ENCODE measurements at places on chromosomes 12 and 14. TPM values are rescaled to one million over a fixed set of nuclear protein-coding genes. Genes with fewer than 3 reads are reported as not detected.
A peak's percentile ranks its signal among the peaks of the same experiment; 100 is the strongest.

DNA sequence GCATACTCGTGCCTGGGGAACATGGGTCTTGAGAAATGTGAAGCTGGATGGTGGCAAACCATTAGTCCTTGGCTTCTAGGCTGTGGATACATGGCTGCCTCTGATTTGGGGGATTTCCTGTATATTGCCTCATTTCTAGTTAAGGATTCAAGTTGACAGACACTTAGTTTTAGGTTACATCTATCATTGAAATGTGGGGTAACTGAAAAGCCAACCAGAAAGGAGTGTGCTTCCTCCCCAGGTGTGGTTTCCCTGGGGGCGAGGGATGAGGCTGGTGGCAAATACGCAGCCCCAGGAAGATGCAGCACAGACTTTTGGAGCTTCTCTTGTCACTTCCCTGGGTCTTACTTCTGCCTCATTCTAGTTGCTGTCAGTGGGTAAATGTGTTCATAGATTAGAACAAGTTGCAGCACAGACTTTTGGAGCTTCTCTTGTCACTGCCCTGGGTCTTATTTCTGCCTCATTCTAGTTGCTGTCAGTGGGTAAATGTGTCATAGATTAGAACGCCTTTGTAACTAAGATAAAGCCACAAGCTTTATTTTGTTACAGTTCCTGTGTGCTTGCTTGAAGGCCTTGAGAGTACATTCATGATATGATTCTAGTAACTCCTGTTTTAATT is 85.1 kb downstream of the BORCS5 start:
- no peak for DNase-seq

The LRP1-AS gene
- not detected for total RNA-seq

GRCh38 chr14:73258076-73258475 is 20.8 kb downstream of the PAPLN start:
- no peak for DNase-seq

The EGLN3 gene
- total RNA-seq = 12.3 TPM

GRCh38 chr12:13161172-13161571 is 35.4 kb upstream of the EMP1 start:
- DNase-seq = no peak

GRCh38 chr12:81627336-81628189 is 131.6 kb downstream of the PPFIA2 start:
- no peak for DNase-seq

GRCh38 chr12:110619534-110619953 is 5.6 kb downstream of the TCTN1 start:
- DNase-seq = no peak

DNA sequence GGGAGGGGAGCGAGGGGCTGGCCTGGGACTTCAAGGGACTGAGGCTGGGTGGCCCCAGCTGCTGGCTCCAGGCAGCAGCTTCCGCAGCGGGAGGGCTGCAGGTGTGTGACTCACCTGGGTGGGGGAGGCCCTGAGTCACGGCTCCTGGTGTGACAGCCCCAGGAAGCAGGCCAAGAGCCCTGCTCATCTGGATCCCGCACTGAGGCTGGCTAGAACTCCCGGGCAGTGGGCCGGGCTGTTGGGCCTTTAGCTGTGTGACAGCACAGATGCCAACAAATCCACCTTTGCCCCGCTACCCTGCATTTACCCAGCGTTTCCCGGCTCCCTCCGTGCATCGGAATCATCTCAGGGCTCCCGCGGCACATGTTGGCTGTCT is 180.0 kb upstream of the PRMT8 start:
- DNase-seq = peak; percentile 62

GRCh38 chr12:49295082-49295936 is at the start of gene PRPH:
PRPH (plus strand) TSS chr12:49295147; CDS start chr12:49295201, 54 bp downstream.
- DNase-seq = peak; percentile 78

GRCh38 chr12:79858518-79858917 is 76.4 kb downstream of the PPP1R12A start:
- no peak for DNase-seq

The GPR162 gene
- 5.4 TPM for total RNA-seq

DNA sequence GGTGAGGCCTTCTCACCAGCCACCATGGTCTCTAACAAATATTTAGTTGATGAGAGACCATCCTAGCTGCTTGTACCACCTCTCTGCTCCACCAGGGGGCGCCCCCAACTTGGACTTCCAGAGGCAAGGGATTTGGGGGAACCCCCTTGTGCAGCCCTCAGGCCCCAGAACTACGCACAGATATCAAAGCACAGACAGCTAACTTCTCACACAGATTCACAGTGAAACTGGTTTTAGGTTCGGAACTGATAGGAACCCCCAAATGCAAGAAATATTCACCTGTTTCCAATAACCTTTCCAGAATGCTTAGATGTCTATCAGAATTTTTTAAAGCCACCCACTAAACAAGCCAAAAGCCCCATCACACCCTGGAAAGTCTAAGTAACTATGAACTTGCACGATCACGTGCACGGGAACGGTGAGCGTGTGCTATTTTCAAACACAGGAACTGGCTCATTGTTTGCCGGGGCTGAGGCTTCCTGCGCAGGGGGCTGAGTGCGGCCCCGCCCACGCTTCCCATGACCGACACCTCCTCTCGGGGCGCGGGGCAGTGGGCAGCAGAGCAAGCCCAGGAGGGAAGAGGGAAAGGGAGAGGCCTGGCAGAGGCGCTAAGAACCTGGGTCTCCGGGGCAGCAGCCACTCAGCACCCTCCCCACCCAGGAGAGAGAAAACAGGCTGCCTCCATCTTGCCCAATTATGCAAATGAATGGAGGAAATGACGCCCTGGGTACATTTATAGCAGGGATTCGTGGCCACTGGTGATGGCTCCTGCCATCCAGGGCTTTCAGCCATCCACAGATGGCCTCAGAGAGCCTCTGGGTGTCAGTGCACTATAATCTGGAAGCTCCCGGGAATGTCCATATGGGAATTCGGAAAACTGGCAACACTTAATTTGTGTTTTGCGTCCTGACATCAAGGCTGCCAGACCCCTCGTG is 79.4 kb upstream of the GPR68 start:
- DNase-seq = peak; percentile 93

The RFC5 gene
- total RNA-seq = 59.1 TPM

DNA sequence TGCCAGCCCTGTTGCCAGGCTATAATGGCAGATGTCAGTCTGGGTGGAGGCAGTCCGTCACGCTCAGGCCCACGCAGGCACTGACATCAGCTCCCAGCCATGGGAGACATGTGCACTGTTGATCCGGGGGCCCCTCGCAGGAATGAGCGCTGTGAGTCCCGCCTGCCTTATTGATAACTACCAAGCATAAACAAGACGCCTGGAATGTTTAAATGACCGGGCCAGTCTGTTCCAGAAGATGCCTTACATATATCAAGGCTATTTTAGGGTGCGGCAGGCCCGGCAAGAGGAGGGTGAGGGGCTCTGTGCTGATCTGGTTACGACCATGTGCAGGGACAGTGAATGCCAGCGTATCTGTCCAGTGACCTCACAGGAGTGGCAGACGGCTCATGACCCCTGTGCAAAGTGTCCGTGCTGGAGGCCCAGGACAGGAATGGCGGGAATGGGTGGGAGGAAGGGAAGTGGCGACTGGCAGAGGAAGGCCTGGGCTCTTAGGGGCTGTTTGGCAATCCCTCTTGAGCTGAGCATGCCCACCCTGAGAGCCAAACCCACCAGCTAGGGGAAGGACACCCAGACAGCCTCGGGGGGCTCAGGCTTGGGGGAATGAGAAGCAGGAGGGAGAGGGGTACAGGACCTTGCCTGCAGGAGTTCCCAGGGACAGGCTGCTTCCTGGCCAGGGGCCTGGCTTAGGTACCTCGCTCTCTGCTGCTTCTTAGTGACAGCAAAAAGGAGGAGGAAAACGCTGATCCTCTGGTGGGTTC is 49.3 kb downstream of the DLK1 start:
- DNase-seq = peak; percentile 44

GRCh38 chr12:45205165-45205825 is 10.6 kb upstream of the ANO6 start:
- no peak for DNase-seq

The BTBD7 gene
- total RNA-seq = 17.7 TPM

GRCh38 chr12:101642115-101643067 is 47.6 kb downstream of the MYBPC1 start:
- DNase-seq = peak; percentile 83

- no peak for DNase-seq
Measured at GRCh38 chr12:120847814-120848213, 56.3 kb downstream of the SPPL3 start.

DNA sequence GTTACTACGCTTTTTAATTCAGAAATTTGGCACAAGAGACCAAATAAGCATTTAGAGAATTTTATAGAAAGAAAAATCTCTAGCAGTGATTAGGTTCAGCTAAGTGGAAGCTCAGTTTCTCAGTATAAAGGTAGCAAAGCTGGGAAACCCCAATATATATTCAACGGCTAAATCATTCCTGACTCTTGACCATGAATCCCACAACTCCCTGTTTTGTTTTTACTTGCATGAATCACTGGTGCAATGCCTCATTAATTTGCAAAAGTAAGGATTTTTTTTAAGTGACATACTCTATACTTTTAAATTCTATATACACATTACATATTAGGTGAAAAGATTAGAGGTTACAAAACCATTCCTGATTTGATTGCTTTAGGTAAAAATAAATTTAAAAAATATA is 74.3 kb upstream of the PLEKHG7 start:
- DNase-seq = no peak

The RPAP3 gene
- 28.9 TPM for total RNA-seq

DNA sequence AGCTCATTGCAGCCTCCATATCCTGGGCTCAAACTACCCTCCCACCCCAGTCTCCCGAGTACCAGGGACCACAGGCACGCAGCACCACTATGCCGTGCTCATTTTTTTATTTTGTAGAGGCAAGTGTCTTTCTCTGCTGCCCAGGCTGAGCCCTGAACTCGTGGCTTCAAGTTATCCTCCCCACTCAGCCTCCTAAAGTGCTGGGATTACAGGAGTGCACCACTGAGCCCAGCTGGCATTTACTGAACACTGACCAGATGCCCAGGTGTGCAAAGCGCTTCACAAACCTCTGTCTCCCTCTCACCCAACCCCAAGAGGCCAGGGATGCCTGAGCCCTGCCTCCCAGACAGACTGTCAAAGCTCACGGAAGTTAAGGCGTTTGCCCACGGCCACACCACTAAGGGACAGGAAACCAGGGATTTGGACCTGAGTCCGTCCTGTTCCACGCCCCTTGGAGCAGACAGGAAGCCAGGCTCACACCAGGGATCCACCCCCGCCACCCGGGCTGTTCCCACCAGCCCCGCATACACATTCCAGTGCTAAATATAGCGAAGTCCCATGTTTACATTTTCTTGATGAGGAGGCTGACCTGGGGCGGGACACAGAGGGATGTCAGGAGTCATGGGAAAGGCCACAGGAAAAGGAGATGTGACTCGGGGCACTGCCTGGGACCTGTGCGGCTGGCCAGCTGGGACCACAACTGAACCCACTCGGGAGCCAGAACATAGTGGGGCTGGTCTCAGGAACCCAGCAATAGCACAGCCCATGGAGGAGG is 51.2 kb downstream of the TESC start:
- DNase-seq = peak; percentile 70

The CATSPERB gene
- 0.41 TPM for total RNA-seq

GRCh38 chr12:45409966-45410365 is 194.1 kb downstream of the ANO6 start:
- DNase-seq = no peak

The TSHR gene
- not detected for total RNA-seq

- DNase-seq = no peak
Measured at GRCh38 chr12:116861320-116861719, 19.9 kb downstream of the HRK start.

DNA sequence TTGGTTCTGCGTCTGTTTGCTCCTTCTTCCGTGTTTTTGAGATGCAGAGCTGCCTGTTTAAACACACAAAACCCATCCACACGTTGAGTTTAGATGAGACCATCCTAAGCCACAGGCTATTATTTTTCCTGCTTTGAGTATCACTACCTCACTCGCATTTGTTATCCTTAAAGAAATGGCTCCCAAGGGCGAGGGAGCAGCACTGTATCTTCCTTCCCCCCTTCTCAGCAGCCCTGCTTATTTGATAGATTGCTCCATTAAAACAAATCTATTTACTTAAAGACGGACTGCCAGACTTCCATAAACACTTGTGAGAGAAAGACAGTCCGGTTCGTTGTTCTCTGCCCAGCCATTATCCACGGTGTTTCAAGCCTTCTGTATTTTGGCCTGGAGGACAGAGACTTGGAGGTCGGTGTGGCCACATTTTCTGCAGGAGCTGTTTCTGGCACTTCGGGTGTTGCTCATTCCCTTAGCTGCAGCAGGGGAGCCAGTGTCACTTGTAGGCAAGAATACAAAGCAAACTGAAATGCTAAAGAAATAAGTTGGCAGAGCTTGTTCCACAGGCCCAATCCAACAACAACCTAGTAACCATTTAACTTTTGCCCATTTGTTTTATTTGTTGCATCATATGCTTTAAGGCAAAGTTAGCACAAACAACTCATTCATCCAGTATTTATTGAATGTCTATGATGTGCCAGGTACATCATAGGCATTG is 275.4 kb downstream of the TTC6 start:
- DNase-seq = no peak

The NKX2-1 gene
- 0.78 TPM for total RNA-seq

DNA sequence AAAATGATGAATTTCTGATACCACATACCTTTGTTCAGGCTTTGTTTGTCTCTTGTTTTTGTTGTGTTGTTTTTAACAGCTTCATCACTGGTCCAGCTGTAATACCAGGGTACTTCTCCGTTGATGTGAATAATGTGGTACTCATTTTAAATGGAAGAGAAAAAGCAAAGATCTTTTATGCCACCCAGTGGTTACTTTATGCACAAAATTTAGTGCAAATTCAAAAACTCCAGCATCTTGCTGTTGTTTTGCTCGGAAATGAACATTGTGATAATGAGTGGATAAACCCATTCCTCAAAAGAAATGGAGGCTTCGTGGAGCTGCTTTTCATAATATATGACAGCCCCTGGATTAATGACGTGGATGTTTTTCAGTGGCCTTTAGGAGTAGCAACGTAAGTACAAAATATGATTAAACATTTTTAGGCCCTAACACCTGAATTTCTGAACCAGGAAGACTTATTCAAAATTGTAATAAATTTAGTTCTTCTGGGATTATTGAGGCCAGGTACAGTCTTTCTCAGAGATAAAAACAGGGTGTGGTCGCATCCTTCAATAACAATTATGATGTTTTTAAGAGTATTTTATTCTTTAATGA is 22.4 kb downstream of the RXYLT1 start:
- DNase-seq = no peak

DNA sequence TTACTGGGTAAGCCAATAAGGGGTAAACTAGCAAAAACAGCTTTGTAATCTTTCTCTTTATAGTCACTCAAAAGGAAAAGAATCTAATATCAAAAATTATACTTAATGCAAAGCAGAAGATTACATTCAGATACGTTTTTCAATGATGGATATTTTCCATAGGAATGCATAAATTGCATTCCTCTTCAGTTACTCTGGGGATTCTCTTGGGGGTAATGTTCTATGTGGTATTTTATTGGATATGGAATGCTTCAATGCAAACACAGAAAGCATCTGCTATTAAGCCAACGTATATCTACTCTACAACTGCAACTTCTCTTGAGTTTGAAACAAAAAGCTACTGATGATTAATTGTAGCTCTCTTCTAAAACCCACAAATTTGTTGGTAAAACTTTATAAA is 106.0 kb downstream of the SLC41A2 start:
- no peak for DNase-seq

DNA sequence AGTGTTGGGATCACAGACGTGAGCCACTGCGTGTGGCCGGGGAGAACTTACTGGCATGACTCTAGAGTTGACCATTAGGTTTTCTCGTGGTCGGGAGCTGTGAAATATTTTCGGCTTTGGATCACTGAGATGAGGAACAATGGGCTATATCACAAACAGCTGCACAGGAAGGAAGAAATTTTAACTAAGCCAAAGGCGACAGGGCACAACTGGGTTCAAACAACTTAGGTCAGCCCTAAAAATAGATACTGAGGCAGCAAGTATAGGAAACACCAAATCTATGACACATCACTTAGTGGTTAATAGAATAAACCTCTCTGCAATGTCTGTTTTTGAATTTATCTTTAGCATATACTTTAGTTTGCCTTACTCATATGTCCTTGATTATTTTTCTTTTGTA is 162.9 kb downstream of the LRIG3 start:
- no peak for DNase-seq
